ENCODE measurements at places on chromosomes 5 and 9.
A peak's percentile ranks its signal among the peaks of the same experiment; 100 is the strongest.

- no peak for DNase-seq
Observed at GRCh38 chr5:101482931-101483330, 579.8 kb upstream of the ST8SIA4 start.

DNA sequence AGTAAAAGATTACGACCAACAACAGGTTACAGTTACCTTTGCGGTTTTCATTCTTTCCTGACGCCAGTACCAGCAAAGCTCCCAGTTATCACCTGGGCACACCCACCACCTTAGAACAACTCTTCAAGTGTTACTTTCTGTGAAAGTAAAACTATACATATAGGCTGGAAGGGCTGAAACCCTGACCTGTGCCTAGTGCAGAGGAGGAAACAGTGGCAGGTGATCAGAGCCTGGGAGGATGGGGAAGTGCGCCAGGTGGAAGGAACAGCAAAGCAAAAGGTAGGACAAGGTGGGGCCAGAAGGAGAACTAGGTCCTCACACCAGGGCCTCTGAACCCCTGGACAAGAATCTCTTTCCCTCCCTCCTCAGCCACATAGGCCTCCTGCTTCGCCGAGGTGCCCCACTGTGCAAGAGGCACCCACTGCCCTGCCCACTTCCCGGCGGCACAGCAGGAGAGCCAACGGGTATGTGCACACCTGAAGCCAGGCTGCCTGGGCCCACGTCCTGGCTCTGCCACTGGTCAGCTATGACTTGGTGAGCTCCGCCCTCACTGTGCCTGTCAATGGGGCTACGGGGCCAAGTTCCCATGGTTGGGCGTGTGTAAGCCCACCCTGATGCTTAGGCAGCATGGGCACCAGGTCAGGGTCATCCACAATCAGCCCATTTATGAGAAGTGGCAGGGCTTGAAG, 26.9 kb downstream of the BICD2 start:
- no peak for DNase-seq

- no peak for DNase-seq
Observed at GRCh38 chr5:180040287-180041214, 31.0 kb downstream of the RNF130 start.

DNA sequence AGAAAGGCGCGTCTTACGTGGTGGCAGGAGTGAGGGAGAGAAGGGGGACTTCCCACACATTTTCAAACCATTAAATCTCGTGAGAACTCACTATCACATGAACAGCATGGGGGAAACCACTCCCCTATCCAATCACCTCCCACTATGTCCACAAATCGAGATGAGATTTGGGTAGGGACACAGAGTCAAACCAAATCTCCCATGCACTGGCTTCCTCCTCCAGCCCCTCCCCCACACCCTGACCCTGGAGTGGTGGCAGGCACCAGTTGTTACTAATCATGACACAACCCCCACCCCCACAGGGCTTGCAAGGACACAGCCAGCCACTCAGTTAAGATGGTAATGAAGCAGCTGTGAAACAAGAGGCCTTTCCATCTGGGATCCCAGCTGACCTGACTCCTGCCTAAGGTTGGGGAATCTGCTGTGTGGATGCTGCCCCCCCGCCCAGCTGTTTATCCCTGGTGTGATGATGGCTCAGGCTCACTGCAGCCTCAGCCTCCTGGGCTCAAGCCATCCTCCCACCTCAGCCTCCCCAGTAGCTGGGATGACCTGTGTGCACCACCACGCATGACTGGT, 57.1 kb upstream of the FUBP3 start:
- DNase-seq = no peak

GRCh38 chr5:24904981-24905517, 260.3 kb upstream of the CDH10 start:
- DNase-seq = no peak

DNA sequence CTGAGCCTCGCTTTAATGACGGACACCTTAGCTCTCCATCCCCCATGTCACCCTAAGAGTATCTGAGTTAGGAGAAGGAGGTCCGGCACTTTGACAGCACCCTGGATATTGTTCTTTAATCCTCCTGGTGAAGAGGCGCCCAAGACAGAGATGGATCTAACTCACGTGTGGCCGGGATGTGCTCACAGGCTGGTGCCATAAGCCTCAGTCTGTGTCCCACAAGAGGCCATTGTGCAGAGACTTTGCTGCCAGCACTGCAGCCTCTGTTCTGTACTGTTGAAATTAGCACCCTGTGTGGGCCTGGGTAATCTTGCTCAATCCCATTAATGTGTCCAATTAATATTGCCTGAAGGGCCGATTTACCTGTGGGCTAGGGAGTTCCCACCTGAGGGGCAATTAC, 37.7 kb downstream of the NXNL2 start:
- no peak for DNase-seq

DNA sequence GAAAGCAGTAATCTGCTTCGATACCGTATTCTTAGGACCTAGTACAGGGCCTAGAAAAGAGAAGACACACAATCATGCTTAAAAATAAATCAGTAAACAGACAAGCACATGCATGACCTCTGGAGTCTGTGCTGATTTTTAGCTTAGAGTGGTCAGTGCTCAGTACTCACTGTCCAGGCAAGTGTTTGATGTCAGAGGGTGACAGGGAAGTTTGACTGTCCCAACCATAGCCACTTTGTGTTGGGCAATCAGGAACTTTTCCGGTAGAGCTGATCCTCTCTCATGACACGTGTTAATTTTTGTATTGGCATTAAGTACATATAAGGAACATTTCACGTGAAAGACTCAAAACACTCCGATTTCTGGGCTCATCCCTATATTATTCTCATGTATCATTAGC, 464.7 kb upstream of the KLF4 start:
- DNase-seq = no peak

GRCh38 chr9:79129865-79130480, 441.8 kb upstream of the TLE4 start:
- DNase-seq = peak; percentile 73

DNA sequence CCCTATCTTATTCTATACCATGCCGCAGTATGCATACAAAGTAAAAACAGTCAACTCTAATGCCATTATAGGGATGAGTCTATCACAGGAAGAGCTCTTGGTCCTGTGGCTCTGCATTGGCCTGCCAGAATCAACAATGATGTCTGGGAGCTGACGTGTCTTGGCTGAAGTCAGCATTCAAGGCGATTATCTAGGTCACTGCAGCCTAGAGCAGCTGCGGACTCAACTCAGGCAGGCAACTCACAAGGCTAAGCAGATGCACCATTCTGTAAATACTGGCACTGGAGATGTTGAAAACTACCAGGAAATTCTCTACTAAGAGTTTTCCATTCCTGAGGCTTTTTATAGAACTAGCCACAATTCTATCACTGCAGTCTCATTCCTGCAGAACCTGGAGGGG, 13.3 kb downstream of the SPATA9 start:
- peak; percentile 77 for DNase-seq

- no peak for DNase-seq
Observed at GRCh38 chr5:119275601-119276173, 80.1 kb upstream of the TNFAIP8 start.

GRCh38 chr9:7123743-7124142, 366.0 kb downstream of the KDM4C start:
- DNase-seq = no peak

DNA sequence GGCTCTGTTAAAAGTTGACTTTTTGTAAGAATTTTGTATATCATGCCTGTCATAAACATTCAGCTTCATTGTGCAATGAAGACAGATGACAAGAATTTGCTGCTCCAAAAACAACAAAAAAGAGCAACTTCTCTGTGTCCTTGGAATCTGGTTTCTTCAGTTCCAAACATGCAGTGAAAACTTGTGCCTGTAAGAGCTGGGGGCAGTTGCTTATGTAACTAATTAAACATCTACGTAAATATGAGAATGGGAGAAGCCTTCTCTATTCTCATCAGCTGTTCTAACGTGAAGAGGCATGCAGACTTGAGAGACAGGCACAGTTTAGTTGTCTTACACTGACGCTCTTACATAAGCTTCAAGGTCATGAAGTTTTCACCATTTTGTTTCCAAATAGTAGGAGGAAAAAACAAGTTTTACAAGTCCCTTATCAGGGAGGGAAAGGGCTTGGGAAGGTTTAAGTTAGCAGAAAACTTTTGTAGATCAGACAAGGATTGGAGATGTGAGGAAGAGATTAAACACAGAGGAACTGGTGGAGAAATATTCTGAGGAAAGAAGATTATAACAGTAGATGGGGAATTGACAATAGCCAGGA, 170.4 kb downstream of the RFK start:
- DNase-seq = no peak

DNA sequence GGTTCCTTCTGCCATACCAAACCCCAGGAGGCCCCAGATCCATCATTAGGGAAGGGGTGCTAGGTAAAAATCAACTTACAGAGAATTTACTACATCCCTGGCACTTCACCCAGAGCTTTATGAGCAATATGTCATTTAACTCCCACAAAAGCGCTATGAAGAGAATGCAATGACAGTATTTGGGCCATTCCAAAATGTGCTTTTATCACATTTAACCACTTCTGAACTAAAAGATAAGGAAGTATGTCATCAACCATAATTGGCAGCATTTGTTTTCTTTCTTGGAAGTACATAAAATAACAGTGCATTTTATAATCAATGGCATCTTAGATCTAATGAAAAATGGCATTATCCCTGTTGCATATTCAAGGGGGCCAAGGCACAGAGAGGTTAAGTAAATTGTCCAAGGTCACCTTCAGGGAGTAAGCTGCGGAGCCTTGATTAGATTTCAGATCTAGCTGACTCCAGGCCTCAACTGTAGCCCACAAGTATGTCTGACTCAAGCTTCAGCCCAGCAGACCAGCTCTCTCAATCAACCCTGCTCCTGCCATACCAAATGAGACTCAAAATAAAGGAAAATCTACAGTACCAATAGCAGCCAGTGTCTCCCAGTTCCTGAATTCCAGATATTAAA, 16.5 kb downstream of the SH3TC2 start:
- no peak for DNase-seq

DNA sequence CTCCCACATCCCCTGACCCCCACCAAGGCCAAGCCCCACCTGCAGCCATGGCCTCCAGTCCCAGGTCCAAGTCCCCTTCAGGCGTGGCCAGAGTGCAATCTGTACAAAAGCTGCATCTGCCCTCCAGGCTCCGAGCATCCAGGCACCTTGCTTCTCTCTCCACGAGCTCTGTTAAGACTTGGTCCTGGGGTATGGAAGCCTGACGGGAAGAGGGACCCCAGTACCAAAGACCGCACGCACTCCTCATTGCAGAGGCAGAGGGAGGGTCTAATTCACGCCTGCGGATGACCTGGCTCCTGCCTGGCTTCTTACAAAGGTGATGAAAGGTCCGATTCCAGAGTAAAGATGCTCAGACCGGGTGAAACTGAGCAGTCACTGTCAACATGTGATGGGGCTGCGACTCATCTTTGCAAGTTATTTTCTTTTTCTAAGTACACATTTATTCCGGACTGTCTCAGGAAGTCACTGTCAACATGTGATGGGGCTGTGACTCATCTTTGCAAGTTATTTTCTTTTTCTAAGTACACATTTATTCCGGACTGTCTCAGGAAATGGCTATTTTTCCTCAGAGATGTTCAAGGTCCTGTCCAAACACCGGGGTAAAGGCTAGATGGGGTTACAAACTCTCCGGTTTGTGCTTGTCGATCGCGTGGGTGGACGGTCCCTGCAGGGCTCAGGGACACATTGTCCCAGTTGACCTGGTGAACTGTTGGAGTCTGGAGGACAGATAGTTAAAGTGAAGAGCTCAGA, 252.0 kb upstream of the IRX4 start:
- no peak for DNase-seq

Measured in muscle of arm (tissue), 14 donors.